ENCODE measurements at places on chromosomes 2 and 18.
A peak's percentile ranks its signal among the peaks of the same experiment; 100 is the strongest.

DNA sequence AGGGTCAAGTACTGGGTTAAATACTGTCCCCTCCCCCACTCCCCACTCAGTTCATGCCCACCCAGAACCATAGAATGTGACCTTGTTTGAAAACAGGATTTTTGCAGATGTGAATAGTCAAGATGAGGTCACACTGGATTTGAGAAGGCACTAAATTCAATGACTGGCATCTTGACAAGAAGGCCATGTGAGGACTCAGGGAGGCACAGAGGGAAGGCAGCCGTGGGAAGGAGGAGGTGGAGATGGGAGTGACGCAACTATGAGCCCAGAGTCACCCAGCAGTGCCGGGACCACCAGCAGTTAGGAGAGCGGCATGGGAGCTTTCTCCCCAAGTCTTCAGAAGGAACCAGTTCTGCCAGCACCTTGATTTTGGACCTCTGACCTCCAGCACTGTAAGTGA, 257.3 kb downstream of the BCL2 start:
- no peak overlapping the region for H3K27ac ChIP-seq
- no peaks in the 10 kb centered on the region for H3K27me3 ChIP-seq
- DNase-seq: no peak
- H3K36me3 ChIP-seq: no peaks in the 10 kb centered on the region
- no peaks in the 10 kb centered on the region for H3K4me1 ChIP-seq

DNA sequence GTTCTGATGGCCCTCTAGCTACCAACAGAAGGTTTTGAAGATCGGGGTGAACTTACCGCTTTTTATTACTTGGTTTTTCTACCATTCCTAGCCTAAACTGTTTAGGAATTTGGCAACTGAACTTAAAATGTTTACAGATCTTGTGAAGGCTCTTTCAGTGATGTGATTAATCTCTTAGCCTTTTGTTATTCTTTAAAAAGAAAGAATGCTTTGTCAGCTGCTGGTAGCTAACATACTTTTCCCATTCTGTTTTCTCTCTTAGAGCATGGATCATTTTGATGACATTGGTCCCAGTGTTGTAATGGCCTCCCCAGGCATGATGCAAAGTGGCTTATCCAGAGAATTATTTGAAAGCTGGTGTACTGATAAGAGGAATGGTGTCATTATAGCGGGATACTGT, 18.1 kb downstream of the CPSF3 start:
- no peak overlapping the region for H3K4me3 ChIP-seq
- H3K27me3 ChIP-seq: no peaks in the 10 kb centered on the region
- H3K4me1 ChIP-seq: peaks cover 24% of the 10 kb centered on the region
- peaks cover 84% of the 10 kb centered on the region for H3K36me3 ChIP-seq
- DNase-seq: no peak

DNA sequence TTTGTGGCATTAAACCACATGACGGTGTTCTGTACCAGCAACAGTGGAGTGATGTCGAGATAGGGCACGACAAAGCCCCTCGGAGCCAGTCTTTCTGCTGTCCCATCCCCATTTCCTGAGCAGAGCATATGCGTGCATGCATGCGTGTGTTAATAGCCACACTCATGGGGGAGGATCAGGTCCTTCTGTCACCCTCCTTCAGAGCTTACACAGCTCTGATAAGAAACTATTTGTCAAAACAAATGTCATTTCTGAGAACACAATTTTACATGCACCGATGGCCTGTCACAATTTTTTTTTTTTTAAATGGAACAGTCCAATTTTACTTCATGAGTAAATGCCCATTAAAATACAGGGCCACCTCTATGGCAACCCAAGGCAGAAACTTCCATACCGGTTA, 95.9 kb upstream of the ZBTB14 start:
- H3K27ac ChIP-seq: no peak overlapping the region
- no peaks in the 10 kb centered on the region for H3K4me1 ChIP-seq
- H3K36me3 ChIP-seq: no peaks in the 10 kb centered on the region
- no peak overlapping the region for H3K4me3 ChIP-seq
- H3K27me3 ChIP-seq: no peaks in the 10 kb centered on the region

GRCh38 chr18:47543080-47543479, 291.6 kb upstream of the SKOR2 start:
- H3K27ac ChIP-seq: no peak overlapping the region
- no peaks in the 10 kb centered on the region for H3K4me1 ChIP-seq
- no peaks in the 10 kb centered on the region for H3K36me3 ChIP-seq
- H3K27me3 ChIP-seq: no peaks in the 10 kb centered on the region
- H3K4me3 ChIP-seq: no peak overlapping the region

DNA sequence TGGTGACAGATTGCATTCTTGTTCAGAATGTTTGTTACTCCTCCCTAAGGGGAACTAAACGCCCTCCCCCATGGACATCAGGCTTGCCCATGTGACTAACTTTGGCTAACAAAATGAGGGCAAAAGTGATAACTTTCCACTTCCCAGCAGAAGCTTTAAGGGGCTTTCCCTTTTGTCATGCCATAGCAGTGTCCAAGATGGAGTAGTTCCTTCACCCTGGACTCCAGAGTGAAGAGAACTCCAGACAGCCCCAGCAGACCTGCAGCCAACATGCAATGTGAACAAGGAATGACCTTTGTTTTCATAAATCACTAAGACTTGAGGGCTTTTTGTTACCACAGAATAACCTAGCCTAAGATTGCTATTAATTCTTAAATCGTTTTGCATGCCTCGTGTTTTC, 163.5 kb downstream of the ZEB2 start:
- H3K4me3 ChIP-seq: no peak overlapping the region
- H3K4me1 ChIP-seq: no peaks in the 10 kb centered on the region
- no peak for DNase-seq

- peak overlapping the region; percentile 40 for H3K27ac ChIP-seq
- peak; percentile 69 for DNase-seq
- peaks cover 44% of the 10 kb centered on the region for H3K4me1 ChIP-seq
- H3K27me3 ChIP-seq: no peaks in the 10 kb centered on the region
- no peaks in the 10 kb centered on the region for H3K36me3 ChIP-seq
- no peak overlapping the region for H3K4me3 ChIP-seq
Observed at GRCh38 chr18:48954886-48955819, 4.4 kb upstream of the SMAD7 start.

- no peak for DNase-seq
- no peaks in the 10 kb centered on the region for H3K36me3 ChIP-seq
- H3K27me3 ChIP-seq: no peaks in the 10 kb centered on the region
- H3K4me3 ChIP-seq: no peak overlapping the region
- H3K4me1 ChIP-seq: no peaks in the 10 kb centered on the region
Observed at GRCh38 chr2:38438133-38438882, 61.2 kb upstream of the ATL2 start.

DNA sequence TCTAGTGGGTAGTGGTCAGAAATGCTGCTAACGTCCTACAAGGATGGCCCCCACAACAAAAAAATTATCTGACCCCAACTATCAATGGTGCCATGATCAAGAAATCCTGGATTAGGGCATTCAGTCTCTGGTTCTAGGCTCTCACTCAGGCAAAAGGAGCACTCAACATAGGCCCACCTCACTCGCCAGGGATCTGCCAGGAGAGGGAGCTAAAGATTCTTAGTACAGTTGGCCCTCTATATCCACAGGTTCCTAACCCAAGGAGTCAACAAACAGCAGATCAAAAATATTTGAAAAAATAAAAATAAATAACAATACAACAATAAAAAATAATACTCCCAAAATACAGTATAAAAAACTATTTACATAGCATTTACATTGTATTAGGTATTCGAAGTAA, 10.0 kb downstream of the SLC4A5 start:
- H3K4me3 ChIP-seq: no peak overlapping the region
- DNase-seq: no peak
- H3K4me1 ChIP-seq: no peaks in the 10 kb centered on the region
- H3K27ac ChIP-seq: no peak overlapping the region
- no peaks in the 10 kb centered on the region for H3K27me3 ChIP-seq
- H3K36me3 ChIP-seq: peaks cover 64% of the 10 kb centered on the region

DNA sequence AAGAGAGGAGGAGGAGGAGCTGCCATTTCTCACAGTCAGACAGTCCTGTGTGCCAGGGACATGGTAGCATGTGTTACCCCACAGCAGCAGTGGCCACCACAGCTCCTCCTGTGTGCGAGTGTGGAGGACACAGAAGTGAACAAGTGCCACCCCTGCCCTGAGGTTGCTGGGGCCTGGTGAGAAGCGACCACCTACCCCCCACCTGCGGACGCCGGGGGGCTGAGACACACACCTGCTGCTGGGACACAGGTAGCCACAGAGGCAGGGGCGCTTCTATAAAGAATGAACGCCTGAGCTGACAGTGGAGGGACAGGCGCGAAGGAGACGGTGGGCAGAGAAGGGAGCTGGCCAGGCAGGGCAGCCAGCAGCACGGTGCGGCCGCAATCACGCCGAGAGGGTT, 32.3 kb upstream of the SALL3 start:
- H3K36me3 ChIP-seq: no peaks in the 10 kb centered on the region
- H3K4me1 ChIP-seq: no peaks in the 10 kb centered on the region
- H3K4me3 ChIP-seq: no peak overlapping the region

- no peaks in the 10 kb centered on the region for H3K4me1 ChIP-seq
- no peaks in the 10 kb centered on the region for H3K27me3 ChIP-seq
Observed at GRCh38 chr2:29262681-29263260, 147.6 kb downstream of the CLIP4 start.

DNA sequence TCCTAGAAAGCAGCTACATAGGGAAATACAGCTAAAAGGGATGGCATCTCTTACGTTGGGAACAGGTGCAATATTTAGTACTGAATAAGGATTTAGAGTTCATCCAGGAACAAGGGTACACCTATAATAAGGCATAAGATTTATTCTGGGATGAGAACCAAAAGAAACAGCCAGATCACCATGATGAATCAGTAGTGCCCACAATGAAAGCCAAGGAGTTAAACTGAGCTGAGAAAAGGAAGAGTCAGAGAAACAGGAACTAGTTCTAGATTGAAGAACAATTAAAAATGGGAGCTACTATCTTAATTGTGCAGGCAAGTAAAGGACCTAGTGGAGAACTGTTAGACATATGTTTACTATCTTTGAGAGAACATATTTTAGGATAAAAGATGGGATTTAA, 692.3 kb downstream of the LRP1B start:
- H3K4me3 ChIP-seq: no peak overlapping the region
- H3K36me3 ChIP-seq: no peaks in the 10 kb centered on the region
- DNase-seq: no peak
- no peak overlapping the region for H3K27ac ChIP-seq
- no peaks in the 10 kb centered on the region for H3K4me1 ChIP-seq

DNA sequence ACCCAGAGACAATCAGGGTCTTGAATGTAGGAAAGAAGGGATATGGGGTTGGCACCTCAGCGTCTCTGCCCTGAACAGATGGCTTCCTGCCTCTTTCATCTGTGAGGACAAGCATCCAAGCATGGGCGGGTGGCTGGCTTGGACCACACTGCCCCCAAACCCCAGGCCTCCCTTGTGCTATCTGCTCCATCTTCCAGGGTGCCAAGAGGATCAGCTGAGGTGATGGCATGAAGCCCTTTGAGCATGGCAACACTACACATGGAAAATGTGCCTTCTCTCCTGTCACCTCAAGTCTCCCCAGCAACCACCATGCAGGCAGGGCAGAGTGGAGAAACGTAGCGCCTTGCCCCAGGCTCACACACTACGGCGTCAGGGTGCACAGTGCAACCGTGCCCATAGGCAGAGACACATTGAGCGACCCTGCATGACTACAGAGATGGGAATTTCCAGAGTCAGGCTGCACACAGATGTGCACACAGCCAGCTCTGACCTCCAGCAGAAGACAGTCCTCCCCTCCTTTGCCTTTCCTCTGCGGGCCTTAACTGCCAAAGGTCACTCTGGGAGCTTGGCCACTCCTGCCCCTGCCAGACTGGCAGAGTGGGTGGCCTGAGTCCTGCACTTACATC, 1.5 kb downstream of the KCNIP3 start:
- H3K36me3 ChIP-seq: no peaks in the 10 kb centered on the region
- H3K4me1 ChIP-seq: no peaks in the 10 kb centered on the region
- DNase-seq: no peak
- no peak overlapping the region for H3K4me3 ChIP-seq
- H3K27me3 ChIP-seq: peaks cover 42% of the 10 kb centered on the region

- H3K27ac ChIP-seq: peak overlapping the region; percentile 92
- peaks cover 24% of the 10 kb centered on the region for H3K4me1 ChIP-seq
- H3K27me3 ChIP-seq: no peaks in the 10 kb centered on the region
- no peaks in the 10 kb centered on the region for H3K36me3 ChIP-seq
- no peak overlapping the region for H3K4me3 ChIP-seq
Observed at GRCh38 chr2:12737738-12738485, 21.2 kb downstream of the TRIB2 start.

GRCh38 chr2:48461721-48462120, 68.2 kb upstream of the STON1 start:
- no peaks in the 10 kb centered on the region for H3K36me3 ChIP-seq
- no peak overlapping the region for H3K4me3 ChIP-seq
- no peaks in the 10 kb centered on the region for H3K4me1 ChIP-seq
- H3K27me3 ChIP-seq: no peaks in the 10 kb centered on the region

GRCh38 chr18:7301094-7301493, 70.2 kb downstream of the LRRC30 start:
- H3K27me3 ChIP-seq: no peaks in the 10 kb centered on the region
- H3K4me3 ChIP-seq: no peak overlapping the region
- no peaks in the 10 kb centered on the region for H3K36me3 ChIP-seq
- no peaks in the 10 kb centered on the region for H3K4me1 ChIP-seq
- H3K27ac ChIP-seq: no peak overlapping the region

GRCh38 chr18:57051021-57051656, 95.7 kb upstream of the BOD1L2 start:
- H3K36me3 ChIP-seq: no peaks in the 10 kb centered on the region
- no peaks in the 10 kb centered on the region for H3K4me1 ChIP-seq
- H3K27ac ChIP-seq: no peak overlapping the region
- H3K4me3 ChIP-seq: no peak overlapping the region

DNA sequence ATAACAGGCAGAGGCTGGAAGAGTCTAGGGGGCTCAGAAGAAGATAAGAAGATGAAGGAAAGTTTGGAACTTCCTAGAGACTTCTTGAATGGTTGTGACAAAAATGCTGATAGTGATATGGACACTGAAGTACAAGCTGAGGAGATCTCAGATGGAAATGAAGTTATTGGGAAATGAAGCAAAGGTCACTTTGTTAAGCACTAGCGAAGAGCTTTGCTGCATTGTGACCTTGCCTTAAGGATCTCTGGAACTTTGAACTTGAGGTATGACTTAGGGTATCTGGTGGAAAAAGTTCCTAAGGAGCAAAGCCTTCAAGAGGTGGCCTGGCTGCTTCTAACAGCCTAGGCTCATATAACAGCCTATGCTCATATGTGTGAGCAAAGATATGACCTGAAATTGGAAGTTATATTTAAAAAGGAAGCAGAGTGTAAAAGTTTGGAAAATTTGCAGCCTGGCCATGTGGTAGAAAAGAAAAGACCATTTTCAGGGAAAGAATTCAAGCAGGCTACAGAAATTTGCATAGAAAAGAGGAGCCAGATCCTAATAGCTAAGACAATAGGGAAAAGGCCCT, 91.3 kb downstream of the L3MBTL4 start:
- no peak overlapping the region for H3K27ac ChIP-seq
- DNase-seq: no peak
- H3K27me3 ChIP-seq: no peaks in the 10 kb centered on the region

Measured in tibial nerve (tissue), 4 donors.